ENCODE measurements at places on chromosomes 1 and 21.

DNA sequence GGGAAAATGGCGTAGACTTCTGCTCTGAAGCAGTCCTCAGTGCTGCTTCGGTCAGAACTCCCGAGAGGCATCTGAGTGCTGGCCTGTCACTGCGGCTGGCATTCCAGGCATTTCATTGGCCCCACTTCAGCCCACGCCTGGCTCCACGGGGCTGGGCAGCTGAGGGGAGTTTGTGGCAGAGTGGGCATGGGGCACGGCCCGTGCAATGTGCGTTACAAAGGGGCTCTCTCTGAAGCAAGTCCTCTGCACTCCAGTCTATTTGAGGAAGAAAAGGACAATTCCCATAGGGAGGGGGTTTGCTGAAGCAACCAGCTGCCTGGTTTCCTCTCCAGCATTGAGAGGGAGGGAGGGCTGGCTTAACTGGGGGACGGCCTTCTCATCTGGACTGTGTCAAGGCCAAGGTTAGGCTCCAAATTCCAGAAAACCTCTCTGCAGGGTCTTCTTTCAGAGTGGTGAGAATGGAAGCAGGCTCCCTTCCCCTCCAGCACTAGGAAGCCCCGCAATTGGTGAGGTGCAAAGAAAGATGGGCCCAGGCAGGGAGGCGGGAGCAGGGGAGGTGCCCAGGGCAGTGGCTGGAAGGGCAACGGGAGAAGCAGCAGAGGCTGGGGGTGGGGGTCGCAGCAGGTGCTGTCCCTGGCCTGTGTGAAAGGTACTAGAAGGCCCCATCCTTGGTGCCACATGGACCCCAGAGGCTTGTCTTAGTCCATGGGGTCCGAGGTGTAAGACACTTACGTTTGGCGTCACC is 21.1 kb upstream of the GPR157 start:
- DNase-seq, result peak; percentile 25

- no peak for DNase-seq
Measured at GRCh38 chr1:203171341-203172183, 4.1 kb downstream of the MYBPH start.

DNA sequence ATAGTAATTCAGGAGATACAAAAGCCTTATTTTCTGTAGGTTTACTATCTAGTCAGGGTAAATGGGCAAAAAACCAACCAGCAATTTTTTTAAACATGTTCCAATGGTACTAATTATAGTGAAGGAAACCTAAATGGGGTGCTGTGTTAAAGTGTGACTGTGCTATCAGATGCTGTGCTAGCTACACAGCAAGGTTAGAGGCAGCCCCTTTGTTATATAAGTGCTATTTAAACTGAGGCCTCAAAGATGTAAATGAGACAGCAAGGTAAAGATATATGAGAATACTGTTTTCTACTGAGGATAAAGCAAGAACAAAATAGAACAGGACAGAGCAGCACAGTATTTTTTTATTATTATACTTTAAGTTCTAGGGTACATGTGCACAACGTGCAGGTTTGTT is 305.4 kb upstream of the RGS18 start:
- no peak for DNase-seq

DNA sequence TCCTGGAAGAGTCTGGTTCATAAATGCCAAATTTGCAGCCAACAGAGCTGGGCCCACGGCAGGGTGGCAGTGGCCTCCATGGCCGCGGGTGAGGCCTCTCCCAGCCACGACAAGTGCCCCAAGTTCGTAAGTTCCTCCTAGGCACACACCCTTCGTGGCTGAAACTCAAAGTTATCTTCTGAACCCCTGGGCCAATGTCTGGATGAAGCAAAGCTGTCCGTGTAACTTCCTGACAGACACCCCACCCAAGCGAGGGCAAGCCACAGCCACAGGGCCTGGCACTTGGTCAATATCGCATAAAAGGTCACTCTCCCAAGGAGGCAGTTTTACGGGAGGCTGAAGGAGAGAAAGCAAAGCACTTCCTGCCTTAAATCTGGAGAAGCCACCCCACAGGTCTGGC is 27.8 kb upstream of the GPR153 start:
- DNase-seq, result no peak

GRCh38 chr1:89201106-89201794 is 2.5 kb upstream of the GBP4 start:
- DNase-seq, result no peak

Measured in NB4 (cell line).